Foreskin fibroblast (primary cell): ENCODE measurements at places on chromosomes 1 and 21.

GRCh38 chr1:151945725-151946722 is 36.7 kb upstream of the THEM4 start:
- DNase-seq = peak; percentile 98

GRCh38 chr1:196779093-196779492 is 4.5 kb downstream of the CFHR3 start:
- no peak for DNase-seq

- no peak for DNase-seq
Measured at GRCh38 chr1:76615253-76616035, 251.8 kb upstream of the ST6GALNAC5 start.

DNA sequence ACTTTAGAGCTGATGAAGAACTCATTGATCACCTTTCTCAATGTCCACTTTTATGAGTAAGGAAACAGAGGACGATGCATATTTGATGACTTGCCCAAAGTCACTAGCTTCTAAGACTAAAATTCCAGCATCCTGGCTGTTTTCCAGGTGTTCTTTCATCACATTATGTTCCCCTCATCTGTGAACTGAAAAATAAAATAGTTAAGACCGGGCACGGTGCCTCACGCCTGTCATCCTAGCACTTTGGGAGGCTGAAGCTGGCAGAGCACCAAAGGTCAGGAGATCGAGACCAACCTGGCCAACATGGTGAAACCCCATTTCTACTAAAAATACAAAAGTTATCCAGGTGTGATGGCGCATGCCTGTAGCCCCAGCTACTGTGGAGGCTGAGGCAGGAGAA is 297.5 kb downstream of the DUSP10 start:
- DNase-seq = peak; percentile 42

DNA sequence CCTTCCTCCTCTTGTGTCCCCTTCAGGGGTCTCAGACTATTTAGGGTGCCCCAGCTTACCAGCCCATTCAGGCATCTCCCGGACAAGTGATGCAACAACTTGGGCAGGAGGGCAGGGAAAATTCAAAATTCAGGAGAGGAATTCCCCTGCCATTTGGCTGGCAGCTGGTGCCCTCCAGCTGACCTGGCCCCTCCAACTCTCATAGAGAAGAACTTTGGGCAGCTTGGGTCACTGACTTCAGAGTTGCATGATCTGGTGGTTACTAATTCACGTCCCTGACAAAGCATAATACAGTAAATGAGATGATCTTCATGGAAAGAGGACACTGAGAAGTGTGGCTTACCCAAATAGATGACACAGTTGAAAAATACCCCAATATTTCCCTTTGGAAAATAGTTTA is at the start of gene FCAMR:
Gene FCAMR (minus strand): TSS at position 15 of the 400 bp plus-strand sequence. CDS start 335 bp downstream, outside the sequence.
- no peak for DNase-seq

GRCh38 chr1:228978484-228979324 is 243.4 kb downstream of the RHOU start:
- peak; percentile 16 for DNase-seq

DNA sequence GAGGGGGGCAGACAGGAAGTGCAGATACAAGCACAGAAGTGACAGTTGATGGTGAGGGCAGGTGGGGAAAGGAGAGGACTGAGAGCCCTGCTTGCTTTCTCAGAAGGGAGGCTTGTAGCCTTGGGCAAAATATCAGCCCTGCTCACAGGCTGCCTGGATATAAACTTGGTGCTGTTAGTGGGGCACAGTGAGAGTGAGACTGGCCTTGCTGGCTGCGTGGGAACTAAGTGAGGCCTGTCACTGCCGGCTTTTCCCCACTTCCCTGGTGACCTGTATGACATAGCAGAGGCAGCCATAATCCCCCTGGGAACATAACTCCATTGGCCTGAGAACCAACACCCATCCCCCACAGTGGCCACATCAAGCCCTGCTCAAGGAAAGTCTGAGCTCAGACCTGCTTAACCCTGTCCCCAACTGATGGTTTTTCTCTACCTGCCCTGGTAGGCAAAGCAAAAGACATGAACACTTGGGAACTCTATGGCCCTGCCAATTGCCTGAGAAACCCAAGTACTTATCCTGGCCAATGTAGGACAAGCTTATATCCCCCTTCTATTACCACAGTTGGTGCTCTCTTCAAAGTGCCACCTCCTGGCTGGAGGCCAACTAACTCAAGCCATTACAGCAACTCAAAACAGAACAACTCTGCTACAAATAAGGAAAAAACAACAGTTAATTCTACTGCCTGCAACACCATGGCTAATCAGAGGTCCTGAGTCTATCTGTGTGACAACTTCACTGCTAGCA is 472.7 kb downstream of the PLPP3 start:
- DNase-seq = no peak

DNA sequence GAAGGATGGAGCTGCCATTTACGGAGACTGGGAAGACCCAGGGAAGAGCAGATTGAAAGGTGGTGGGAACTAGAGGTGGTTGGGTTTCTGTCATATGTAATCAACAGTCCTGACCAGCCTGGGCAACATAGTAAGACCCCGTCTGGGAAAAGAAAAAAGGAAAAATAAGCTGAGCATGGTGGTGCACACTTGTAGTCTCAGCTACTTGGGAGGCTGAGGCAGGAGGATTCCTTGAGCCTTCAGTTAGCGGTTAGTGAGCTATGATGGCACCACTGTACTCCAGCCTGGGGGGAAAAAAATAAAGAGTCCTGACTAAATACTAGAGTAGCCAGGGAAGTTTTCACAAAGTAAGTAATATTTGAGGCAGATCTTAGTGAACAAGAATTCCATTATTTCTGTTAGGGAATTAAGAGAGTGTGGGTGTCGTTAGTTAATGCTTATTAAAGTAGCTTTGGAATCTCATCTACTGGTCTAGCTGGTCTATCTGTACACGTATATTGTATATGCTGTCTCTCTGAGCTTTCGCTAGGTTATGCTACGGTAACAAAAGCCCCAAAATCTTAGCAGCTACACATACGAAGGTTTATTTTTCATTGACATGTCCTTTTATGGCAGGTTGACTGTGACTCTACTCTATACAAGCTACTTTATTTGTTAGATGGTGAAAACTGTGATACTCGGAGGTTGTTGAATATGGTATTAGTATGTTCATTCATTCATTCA is 4.4 kb downstream of the NBPF1 start:
- DNase-seq = no peak

GRCh38 chr1:219266524-219266923 is 92.8 kb downstream of the LYPLAL1 start:
- DNase-seq = no peak

DNA sequence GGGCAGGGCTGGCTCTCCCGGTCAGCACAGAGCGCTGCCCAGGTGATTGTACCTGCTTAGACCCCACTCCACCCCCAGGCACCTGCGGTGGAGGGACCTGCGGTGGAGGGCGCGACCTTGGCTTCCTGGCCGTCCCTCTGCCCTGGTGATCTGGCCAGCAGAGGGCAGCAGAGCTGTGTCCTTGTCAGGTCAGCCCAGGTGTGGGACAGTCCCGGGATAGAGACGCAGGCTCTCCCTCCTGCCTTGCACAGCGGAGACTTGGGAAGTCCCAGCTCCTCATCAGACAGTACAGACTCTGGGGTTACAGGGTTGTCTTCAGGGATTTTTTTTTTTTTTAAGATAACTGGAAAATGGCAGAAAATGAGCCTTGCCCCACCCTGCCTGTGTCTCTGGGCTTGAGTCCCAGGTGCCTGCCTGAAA is 10.0 kb downstream of the SLX9 start:
- peak; percentile 79 for DNase-seq

- DNase-seq = no peak
Measured at GRCh38 chr1:100087396-100087795, 45.3 kb downstream of the SASS6 start.

DNA sequence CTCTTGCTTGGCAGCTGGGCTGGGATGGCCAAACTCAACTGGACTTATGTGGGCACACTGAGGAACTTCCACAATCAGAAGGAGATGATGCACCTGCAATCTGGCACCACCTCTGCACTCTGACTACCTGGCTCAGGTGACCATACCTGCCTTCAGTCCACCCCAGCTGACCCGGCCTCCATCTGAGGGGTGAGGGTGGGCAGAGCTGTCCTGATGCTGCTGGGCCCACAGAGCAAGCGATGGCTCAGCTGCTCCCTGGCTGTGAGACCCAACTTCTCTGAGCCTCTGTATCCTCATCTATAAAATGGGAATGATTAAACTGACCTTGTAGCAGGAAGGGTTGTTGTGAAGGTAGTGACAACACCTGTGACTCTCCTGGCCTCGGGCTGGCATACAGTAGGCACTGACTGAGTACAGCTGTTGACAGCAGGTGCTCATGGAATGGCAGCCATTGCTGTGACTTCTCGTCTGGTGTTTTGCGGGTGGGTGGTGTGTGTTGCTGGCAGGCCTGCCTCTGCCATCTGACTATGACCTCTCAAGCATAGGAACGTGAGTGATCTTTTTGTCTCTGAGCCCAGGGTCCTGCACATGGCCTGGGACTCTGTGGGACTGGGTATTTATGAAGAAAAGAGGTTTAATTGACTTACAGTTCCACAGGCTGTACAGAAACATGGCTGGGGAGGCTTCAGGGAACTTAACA is 438.5 kb downstream of the PTPRU start:
- DNase-seq = no peak

GRCh38 chr1:40532844-40533424 is 1.5 kb downstream of the ZNF684 start:
- DNase-seq = peak; percentile 22

- peak; percentile 87 for DNase-seq
Measured at GRCh38 chr1:240029418-240029817, 62.3 kb upstream of the FMN2 start.

GRCh38 chr21:46078322-46078977 is 19.5 kb upstream of the COL6A2 start:
- peak; percentile 68 for DNase-seq

DNA sequence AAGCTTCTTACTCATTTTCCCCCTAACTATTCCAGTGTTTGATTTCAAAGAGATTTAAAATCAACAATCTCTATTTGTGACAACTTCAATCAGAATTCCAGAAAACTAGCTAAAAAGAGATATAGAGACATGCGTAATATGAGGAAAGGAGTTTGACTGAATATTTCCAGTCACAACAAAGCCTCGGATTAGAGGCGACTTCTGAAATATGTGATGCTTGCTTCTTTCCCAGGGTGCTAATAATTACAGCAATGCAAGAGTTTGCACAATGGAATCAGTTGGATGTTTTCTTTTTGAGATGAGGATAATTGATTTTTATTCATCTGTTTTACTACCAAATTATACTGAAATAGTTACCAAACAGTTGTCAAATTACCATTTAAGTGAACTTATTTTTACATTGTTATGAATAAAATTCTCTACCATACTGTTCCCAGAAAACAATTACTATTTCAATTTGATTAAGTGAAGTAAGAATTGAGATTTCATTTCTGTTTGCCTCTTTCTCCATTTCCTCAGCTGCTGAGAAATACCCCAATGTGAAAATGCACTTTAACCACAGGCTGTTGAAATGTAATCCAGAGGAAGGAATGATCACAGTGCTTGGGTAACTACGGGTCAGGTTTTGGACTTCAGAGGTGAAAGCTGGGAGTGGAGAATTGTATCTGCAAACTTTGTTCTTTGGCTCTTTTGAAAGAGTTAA is 28.1 kb downstream of the KMO start:
- no peak for DNase-seq

DNA sequence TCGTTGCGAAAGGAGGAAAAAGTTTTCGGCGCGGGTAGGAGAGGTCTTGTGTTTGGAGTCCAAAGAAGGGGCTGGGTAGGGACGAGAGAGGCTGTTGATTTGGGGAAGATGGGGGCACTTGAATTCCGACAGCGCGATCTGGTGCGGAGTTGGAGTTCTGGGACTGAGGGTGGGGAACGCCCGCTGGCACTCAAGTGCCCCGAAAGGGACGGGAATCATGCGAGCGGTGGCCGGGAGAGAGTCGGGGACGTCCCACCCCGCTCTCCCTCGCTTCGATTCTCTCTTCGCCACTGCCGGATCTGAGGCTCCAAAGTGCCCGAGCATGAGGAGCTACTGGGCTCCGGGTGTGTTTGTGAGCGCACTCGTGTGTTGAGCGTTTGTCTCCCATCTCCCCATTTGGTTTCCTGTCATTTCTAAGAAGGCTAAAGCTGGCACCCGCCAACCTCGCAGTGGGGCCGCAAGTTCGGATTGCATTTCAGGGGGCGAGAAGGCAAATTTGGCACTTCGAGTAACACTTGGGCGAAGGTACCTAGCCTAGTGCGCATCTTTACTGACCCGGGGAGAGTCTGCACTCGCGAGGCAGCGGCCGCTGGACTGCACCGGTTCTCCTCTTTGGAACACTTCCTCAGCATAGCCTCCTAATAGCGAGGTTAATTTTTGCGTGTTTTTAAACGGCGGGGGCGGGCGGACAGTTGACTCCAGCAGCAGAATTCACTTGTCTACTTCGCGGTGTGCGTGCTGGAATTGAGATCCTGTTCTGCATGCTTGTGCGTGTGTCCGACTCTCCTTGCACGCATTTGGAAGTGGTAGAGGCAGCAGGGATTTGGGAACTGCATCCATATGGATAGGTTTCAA is 1.2 kb downstream of the CHRM3 start:
- no peak for DNase-seq

DNA sequence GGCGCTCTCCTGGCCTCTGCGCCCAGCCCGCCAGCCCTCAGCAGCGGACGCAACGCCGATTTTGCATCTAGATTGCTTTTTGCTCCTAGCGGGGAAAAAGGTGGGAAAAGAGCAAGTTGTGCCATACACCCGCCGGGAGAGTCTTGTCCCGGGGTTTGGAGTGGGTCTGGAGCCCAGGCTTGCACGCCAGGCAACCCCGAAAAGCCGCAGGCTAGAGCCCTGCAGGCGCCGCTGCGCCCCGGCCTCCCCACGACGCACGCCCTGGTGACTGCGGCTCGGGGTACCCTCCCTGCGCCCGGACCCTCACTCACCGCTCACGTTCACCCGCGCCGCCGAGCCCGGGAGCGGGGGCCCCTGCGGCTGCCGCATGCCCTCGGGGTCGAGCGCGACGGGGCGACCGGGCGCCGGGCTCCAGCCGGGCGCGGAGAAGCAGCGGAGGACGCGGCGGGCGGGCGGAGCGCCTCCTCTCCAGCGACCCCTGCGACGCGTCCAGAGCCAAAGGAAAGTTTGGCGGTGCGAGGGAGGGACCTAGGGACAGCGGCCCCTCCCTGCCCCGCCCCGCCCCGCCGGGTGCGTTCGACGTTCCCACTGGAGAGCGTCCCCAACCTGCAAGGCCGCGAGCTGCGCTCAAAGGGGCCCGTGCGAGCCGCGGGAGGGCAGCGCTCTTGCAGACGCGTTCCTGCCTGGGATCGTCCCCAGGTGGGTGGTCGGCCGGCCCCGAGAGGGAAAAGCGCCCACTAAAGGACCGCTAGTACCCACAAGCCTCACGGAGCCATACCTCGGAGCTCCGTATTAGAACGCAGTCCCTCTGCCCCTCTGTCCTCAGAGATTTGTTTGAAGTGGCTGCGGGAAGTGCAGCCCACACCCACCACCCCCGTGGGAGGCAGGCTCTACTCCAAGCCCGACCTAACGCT is at the start of gene LPAR3:
Gene LPAR3 (minus strand): TSS at position 502 of the 914 bp plus-strand sequence. CDS start 27,086 bp downstream, outside the sequence.
- peak; percentile 35 for DNase-seq

GRCh38 chr1:232641507-232641906 is 11.6 kb upstream of the SIPA1L2 start:
- DNase-seq = no peak

- no peak for DNase-seq
Measured at GRCh38 chr1:185338719-185339622, 21.9 kb upstream of the IVNS1ABP start.
